ENCODE measurements at places on chromosomes 11 and 22.

DNA sequence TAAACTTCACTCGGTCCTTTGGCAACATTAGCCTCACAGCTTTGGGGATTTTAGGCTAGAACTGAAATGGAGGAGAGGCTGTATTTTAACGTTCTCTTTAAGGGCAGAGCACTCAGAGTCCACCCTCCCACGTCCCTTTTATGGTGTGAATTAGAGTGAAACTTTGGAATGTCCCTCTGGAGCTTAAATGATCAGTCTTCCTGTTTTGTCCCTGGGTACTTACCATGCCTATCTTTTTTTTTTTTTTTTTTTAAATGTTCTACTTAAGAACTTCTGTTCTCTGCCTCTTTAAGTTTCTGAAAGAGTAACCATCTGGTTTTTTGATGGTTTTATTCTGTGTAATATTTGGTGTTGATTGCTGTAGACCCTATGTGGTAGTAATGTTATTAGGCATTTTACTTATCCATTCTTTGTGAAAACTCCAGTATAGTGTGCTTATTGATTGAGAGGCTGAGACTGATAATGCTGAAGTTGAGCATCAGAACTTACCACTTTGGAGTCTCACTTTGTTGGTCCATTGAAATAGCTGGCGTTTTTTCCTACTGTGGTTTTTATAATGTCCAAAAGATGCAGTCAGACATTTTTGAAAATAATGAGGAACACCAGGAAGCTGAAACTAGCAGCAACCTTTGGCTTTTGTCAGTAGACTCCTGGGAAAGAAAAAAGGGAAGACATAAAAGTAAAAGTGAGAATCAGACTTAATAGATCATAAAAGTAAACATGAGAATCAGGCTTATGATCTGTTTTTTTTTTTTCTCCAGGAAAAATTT lies 11.6 kb downstream of the UVRAG start:
- DNase-seq: no peak

DNA sequence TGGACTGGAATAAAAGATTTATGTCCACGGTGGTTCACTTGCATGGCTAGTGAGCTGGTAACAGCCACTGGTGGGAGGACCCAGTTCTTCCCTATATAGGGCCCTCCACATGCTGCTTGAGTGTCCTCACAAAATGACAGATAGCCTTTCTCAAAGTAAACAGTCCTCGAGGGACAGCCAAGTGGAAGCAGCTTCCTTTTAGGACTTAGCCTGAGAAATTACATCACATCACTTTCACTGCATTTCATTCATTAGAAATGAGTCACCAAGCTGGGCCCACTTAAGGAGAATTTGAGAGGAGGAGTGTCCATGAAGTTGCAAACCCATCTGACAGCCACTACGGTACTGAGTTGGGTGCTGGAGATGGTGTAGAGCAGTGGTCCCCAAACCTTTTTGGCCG lies 7.0 kb downstream of the ISX start:
- no peak for DNase-seq

DNA sequence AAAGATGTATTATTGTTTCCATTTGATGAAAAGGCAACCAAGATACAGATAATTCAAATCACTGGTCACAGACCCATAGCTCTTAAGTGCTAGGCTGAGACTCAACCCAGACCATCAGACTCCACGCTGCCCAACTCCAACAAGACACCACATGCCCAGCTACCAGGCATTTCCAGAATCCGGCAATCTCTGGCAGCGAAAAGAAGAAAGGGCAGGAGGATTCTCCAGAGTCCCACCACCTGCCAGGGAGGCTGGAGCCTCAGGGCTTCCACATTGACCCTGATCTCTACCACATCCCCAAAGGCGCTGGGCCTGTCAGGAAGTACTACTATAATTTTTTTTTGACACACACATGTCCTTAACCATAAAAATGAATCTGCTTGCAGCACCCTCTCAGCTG lies 61.4 kb upstream of the ARFGAP3 start:
- DNase-seq: no peak

GRCh38 chr11:128246810-128247594 lies 340.4 kb downstream of the ETS1 start:
- no peak for DNase-seq

- no peak for DNase-seq
Measured at GRCh38 chr11:80822308-80822707, 1381.5 kb upstream of the TENM4 start.

DNA sequence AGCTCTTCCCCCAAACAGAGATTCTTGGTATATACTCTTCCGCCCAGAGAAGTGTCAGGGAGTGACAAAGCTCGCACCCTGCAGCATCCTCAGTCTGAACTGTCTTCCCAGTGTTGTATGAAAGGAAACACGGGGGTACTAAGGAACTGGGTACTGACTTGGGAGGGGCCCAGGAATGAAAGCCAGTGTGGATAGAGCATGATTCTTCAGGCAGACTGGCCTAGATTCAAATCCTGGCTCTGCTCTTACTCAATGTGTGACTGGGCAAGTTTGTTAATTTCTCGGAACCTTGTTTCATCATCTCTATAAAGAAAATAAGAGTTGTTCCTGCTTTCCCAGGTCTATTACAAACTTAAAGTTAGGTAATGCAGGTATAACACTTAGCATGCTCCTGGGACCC lies 266.0 kb upstream of the NARS2 start:
- DNase-seq: no peak

DNA sequence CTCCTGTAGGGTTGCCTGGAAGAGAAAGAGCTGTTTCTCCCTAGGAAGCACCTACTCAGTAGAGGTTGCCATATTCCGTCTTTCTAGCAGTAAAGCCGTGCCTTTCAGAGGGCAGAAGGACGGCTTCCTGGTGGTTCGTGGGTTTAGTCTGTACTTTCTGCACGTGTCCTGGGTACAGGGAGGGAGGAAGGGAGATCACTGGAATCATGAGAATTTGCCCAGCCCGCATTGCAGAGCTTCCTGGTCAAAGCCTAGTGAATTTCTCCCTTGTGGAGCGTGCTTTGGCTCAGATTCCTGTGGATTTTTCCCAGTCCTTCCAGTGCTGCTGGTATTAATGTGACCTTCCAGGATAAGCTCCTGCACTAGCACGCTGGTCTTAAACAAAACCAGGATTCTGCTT lies 44.9 kb downstream of the GRAMD1B start:
- DNase-seq: no peak

- no peak for DNase-seq
Measured at GRCh38 chr22:26016916-26017315, 152.3 kb upstream of the SEZ6L start.

DNA sequence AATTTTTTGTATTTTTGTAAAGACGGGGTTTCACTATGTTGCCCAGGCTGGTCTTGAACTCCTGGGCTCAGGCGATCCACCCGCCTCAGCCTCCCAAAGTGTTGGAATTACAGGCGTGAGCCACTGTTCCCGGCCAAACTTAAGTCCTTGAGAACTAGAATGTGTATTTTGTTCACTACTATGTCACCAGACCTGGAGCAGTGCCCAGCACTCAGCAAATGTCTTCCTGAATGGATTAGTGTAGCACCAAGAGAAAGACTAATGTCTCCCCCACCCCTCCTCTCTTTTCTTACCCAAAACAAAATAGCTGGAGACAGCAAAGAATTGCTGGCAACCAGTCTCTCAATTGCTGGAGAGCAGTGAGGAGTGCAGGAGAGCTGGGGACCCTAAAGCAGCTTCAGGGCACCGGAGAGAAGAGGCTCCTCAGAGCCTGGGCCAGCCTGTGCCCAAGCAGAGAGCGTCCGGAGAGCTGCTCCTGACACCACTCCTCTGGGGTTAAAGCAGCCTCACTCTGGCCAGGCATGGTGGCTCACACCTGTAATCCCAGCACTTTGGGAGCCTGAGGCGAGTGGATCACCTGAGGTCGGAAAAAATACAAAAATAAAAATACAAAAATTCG lies 14.9 kb downstream of the SLC25A18 start:
- no peak for DNase-seq

- no peak for DNase-seq
Measured at GRCh38 chr11:36278531-36279282, 10.5 kb downstream of the COMMD9 start.

- no peak for DNase-seq
Measured at GRCh38 chr11:124482362-124483147, 37.1 kb upstream of the OR8B8 start.

DNA sequence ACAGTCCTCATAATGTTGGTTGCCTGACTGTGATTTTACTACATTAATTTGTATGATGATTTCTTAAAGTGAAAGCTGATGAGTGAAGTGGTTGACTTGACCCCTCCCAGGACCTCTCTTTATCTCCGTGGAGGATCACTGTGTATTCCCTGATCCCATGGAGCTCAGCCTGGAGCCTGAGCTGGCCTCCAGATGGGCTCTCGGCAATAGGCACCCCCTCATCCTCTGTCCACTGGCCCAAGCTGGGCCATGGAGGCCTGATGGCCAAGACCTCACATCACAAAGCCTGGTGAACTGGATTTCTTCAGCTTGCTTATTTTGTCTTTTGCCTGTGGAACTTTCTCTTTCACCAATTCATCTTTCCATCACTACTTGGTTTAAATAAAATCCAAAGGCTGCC lies 75.2 kb downstream of the WNT11 start:
- no peak for DNase-seq

DNA sequence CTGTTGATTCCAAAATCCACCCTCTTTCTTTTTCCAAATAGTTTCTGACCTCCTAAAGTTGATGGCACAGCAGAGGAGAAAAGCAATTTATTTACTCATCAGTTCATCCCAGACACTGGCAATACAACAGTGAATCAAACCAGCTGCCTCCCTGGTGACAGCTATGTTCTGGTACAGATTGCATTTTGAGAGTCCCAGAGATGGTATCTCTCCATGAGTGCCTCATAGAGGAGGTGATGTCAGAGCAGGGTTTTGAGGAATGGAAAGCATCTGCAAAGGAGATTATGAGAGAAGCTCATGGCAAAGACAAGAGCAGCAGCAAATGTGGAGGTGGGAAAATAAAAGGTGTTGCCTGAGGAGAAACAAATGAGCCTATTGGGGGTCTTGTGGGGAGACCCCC lies 377.2 kb downstream of the MN1 start:
- DNase-seq: no peak

DNA sequence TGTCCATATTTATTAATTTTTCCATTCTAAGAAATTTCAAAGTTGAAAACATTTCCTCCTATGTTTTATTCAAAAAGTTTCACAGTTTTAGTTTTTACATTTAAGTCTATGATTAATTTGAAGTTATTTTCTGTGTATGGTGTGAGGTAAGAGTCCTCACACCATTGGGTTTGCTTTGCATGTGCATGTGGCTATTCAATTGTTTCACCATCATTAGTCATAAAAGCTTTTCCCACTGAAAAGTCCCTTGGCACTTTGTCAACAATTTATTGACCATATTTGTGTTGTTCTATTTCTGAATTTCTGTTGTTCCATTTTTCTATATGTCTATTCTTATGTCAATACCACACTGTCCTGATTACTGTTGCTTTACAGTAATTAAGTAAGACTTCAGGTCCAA lies 186.5 kb downstream of the KIF18A start:
- DNase-seq: no peak

DNA sequence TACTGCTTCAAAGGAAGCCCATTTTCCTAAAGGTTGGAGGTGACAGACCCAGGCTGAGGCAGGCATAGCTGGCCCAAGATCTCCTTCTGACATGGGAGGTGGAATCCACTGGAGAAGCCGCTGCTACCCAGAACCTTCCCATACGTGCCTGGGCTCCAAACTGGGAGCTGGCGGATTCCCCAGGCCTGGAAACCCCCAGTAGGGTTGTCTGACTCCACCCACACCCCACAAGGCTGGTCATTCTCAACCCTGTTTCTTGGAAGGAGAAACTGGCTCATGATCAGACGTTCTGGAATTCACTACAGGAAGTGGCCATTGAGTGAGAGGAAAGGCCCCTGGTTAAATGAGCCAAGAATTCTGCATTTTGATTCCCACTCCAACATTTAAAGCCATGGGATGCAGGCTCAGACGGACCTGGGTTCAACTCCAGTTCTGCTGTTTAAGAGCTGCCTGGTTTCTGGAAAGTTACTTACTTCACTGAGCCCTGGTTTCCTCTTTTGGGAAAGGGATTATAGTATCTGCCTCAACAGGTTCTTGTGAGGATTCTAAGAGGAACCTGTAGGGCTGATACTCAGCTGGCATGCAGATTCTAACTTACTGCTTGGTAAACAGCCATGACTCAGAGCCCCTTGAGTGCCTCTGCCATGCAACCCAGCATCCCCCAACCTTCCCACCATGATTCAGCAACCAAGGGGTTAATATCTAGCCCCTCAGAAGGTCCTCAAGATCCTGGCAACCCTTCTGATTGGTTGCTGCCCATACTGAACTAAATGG lies 19.4 kb upstream of the TSKU start:
- DNase-seq: no peak

DNA sequence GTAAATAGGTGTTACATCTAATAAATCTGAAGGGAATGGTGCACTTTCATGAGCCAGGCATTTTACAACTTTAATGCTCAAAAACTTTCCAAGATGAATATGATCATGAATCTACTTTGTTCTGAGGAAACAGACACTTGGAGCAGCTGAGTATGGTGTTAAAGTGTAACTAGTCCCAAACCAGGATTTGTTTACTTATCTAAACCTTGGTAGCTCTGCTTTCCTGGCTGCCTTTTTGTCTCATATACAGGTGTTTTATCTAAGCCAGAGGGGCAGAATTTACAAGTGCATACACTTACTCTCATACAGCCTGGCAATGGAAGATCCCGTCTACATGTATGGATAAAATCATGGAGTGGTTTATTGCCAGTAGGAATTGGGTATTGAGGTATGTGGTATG lies 171.5 kb downstream of the FAT3 start:
- no peak for DNase-seq

GRCh38 chr11:83521647-83522596 lies 235.8 kb upstream of the CCDC90B start:
- no peak for DNase-seq

DNA sequence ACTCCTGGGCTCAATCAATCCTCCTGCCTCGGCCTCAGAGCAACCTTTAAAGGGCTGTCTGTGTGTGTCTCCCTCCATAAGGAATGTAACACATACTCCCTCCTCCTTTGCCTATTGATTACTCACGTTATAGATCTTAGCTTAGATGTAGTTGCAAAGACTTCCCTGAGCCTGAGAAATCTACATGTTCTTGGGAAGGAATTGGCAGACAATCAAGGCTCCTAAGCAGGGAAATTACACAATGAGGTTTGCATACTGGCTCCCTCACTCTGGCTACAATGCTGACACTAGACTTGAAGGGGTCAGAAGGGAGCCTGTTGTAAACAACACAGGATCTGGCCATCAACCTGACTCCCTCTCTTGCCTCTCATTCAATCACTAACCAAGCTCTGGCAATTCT lies 5.2 kb upstream of the OLFML1 start:
- no peak for DNase-seq

Measured in stimulated activated CD4-positive, alpha-beta T cell treated with anti-CD3 and anti-CD28 coated beads, TNF-alpha, amount 100 ng/mL, for 1 hour (primary cell).